ENCODE measurements at places on chromosomes 4 and X.

DNA sequence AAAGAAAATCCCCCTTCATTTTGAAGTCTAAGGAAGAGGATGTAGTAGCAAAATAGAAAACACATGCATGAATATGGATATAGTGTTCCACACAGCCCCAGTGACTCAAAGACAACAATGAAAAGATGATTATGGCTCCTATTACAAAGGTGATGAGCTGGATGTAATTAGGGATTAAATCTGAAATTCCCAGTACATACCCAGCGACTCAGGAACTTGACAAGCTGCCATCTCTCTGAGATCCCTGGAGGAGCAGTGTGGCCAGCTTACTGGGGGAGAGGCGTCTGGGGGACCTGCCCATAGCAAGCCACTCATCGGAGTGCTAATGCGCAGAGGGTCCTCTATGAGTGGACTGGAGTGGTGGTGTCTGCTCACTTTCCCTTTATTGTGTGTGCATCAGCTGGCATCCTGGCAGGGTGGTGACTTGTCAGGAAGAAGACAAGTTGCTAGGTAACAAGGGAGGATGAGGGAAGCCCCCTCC, 42.7 kb upstream of the MGST2 start:
- DNase-seq, result no peak

GRCh38 chrX:54978448-54978847, 15.5 kb downstream of the PFKFB1 start:
- no peak for DNase-seq

DNA sequence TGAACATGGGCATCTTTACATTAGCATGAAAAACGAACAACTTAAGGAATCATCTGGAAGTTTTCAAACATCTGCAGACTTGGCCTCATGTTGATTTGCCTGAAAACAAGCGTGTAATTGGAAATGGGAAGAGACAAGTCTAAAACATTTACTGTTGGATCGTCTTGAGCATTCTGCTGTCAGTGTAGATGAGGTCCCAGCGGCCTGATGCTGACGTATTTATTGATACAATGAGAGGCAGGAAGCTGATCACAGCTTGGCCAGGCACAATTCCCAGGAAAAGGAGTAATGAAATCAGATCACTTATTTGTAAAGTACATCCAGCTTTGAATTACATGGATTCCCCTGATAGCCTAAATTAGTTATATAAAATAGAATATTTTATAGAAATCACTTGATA, 210.6 kb downstream of the CLCN4 start:
- DNase-seq, result no peak

GRCh38 chrX:115573185-115573584, 12.2 kb downstream of the PLS3 start:
- DNase-seq, result no peak

DNA sequence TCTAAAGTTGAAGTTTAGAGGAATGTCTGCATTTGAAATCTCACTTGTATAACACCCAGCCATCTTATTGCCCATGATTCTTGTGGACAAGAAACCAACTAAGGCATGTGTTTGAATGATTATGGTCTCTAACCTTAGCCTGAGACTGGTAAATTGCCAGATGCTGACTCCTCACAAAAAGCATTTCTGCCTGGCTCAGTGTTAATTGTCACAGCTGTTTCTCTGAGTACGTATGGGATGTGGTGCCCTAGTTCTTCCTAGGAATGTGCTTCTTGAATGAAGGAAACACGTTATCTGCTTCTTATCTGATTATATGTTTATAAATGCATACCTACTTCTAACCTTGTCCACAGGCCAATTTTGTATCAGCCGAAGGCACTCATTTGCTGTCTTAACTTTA, 63.1 kb upstream of the NDP start:
- DNase-seq, result no peak

DNA sequence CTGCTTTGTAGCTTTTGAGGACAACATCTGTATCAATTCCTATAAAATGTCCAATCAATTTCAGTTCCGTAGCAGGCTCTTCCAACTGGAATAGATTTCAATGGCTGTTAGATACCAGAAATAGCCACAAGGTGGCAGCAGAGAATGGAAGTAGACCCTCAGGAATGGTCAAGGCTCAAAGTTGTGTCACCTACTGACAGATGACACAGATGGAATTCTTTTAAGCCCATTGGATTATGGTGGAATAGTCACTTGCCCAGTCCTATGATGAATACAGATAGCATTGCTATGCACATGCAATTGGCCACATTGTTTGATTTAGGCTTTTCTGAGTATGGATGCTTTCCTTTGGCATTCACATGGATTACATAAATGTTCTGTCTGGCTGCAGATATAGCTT, 130.4 kb upstream of the RADX start:
- DNase-seq, result no peak

DNA sequence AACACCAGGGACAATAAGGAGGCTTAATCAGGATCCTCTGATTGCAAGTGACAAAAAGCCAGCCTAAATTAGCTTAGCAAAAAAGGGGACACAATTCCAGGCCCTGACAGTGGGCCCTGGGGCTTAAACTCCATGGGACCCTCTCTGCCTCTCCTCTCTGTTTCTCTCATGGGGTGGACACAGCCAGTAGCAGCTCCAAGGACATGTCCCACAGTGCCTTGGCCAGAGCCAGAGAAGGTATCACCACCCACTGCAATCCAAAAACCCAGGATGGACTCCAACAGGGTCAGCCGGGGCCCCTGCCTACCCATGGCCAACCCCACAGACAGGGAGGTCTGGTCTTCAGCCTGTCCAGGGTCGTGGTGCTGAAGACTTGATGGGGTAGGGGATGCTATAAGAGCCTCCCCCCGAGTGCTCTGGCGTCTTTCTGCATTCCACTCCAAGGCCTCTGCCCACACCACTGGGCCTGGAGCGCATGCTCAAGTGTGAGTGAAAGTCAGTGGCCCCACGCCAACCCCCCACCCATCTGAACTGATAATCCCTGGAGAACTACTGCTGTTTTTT, 19.7 kb upstream of the PPP2R2C start:
- no peak for DNase-seq

- no peak for DNase-seq
Observed at GRCh38 chrX:140040386-140040785, 75.1 kb upstream of the CXorf66 start.

DNA sequence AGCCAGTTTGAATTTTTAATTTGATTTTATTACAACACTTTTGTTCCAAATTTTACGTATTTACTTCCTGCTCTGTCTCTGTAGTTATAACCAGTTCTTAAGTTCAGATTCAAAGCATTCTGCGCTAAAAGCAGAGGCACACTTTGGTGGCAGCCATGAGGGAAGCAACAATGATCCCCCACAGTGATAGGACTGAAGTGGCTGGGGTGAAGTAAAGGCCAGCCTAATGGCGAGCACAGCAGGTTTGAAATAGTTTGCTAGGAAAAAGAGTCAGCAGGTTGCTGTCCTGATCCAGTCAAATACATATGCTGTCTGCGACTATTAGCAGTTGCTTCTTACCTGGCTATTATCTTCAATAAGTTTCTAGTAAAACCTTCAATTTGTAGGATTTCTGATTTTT, 176.3 kb downstream of the RPA4 start:
- no peak for DNase-seq

DNA sequence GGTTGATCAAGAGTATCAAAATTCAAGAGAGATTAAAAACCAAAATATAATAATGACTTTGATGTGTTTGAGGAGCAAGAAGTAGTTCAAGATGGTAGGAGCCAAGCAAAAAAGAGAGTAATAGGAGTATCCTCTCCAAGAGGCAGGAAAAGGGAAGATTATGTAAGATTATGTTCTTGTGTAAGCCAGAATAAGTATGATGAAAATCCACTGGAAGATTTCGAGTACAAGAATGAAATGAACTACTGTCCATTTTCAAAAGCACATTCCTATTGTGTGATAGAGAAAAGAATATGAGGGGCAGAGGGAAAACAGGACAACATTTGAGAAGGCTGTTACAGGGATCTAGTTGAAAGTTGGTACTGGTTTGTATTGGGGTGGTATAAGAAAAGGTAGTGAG, 659.6 kb upstream of the INTU start:
- DNase-seq, result no peak

GRCh38 chr4:172619218-172619617, 549.4 kb upstream of the GALNT7 start:
- no peak for DNase-seq

DNA sequence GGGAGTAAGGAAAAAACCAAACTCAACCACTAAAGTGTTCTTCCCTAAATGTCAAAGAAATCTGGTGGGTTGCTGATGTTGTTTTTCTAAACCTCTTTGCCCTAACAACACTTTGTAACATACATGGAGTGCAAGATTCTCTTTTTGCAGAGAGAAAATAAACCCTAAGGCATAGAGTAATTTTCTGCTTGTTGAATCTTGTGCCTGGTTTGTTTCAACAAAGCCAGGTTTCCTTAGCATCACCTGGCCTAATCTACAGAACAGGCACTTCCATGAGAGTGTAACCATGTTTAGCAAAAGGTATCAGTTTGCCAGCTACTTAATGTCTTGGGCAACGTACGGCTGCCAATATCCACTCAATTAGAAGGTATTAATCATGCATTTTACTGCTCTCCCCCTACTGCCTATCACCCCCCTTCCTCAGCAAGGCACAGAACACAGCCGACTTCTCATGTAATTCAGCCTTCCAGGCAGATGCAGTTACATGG, 219.2 kb downstream of the MAML3 start:
- DNase-seq, result no peak

- DNase-seq, result no peak
Observed at GRCh38 chr4:8709729-8710360, 117.3 kb downstream of the CPZ start.

GRCh38 chrX:153640736-153641575, 6.0 kb upstream of the DUSP9 start:
- no peak for DNase-seq

DNA sequence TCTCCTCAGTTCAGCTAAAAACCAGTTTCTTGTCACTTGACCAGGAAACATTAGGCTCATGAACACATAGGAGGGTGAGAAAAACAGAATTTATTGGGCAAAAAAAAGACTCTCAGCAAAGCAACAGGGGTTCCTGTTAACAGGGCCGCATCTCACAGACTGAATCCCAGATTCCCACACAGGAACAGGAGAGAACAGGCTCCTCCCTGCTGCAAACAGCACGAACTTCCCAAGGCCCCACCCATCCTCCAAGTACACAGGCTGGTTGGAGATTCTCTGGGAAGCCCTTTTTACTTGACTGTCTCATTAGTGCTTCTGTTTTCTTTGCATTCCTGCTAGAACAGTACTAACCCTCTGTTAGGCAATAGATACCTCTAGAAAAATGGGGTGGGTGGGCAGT, 52.4 kb upstream of the IL21 start:
- no peak for DNase-seq

GRCh38 chr4:145840162-145840768, 98.4 kb downstream of the ZNF827 start:
- DNase-seq, result no peak

DNA sequence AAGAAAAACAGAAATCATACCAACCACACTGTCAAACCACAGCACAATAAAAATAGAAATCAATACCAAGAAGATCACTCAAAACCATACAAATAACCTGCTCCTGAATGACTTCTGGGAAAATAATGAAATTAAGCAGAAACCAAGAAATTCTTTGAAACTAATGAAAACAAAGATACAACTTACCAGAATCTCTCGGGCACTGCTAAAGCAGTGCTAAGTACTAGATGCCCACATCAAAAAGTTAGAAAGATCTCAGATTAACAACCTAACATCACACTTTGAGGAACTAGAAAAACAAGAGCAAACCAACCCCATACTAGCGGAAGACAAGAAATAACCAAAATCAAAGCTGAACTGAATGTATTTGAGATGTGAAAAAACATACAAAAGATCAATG, 33.2 kb downstream of the AWAT2 start:
- no peak for DNase-seq

DNA sequence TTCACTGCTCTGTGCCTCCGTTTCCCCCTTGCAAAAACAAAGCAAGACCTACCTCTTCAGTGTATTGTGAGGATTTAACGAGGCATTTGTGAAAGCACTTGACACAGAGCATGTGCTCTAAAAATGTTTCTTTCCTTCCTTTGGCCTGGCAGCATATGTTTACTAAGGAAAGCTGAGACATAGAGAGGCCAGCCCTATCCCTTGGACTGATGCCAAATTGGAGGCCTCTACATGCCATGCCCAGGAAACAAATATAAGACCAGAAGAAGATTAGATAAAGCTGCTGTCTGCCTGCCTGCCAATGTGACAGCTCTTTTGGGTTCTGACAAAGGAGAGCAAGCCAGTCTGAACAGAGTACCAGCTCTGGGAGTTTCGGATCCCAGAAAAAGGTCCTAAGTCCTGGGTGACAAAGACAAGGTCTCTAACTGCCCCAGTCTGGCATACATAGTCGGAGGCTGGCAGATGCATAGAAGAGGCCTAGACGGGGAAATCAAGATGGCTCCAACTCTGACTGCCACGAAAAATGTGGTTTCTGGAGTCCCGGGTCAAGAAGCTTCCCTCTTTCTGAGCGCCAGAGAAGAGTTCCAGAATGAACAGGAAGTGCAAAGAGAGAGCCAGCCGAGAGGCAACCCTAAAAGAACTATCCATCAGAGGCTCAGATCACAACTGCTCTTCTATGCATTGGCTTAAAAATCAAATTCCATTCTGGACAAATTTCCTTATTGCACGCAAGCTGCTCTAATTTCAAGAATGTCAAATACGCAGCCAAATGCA, 25.8 kb downstream of the OTUD6A start:
- DNase-seq, result no peak

- DNase-seq, result no peak
Observed at GRCh38 chr4:54228961-54229501, at the start of gene PDGFRA. PDGFRA (plus strand) TSS chr4:54229293; CDS start chr4:54258769, 29,476 bp downstream.

- no peak for DNase-seq
Observed at GRCh38 chr4:69708211-69708610, 52.2 kb downstream of the SULT1B1 start.

DNA sequence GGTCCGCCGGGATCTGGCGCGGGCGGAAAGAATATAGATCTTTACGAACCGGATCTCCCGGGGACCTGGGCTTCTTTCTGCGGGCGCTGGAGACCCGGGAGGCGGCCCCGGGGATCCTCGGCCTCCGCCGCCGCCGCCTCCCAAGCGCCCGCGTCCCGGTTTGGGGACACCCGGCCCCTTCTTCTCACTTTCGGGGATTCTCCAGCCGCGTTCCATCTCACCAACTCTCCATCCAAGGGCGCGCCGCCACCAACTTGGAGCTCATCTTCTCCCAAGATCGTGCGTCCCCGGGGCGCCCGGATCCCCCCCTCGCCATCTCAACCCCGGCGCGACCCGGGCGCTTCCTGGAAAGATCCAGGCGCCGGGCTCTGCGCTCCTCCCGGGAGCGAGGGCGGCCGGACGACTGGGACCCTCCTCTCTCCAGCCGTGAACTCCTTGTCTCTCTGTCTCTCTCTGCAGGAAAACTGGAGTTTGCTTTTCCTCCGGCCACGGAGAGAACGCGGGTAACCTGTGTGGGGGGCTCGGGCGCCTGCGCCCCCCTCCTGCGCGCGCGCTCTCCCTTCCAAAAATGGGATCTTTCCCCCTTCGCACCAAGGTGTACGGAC, 482 bp upstream of the SHOX start:
- no peak for DNase-seq

DNA sequence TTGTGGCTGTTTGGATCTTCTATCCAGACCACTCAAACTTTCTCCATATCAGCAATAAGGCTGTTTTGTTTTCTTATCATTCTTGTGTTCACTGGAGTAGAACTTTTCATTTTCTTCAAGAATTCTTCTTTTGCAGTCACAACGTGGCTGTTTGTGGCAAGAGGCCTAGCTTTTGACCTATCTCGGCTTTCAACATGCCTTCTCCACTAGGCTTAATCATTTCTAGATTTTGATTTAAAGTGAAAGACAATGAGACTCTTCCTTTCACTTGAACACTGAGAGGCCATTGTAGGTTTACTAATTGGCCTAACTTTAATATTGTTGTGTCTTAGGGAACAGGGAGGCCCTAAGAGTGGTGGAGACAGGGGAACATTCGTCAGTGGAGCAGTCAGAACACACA, 19.1 kb downstream of the FGF2 start:
- DNase-seq, result no peak

GRCh38 chr4:54099748-54100574, at the start of gene GSX2:
GSX2 (plus strand) TSS chr4:54100163; CDS start chr4:54100345, 182 bp downstream.
- no peak for DNase-seq

Data from stimulated activated CD8-positive, alpha-beta memory T cell treated with anti-CD3 and anti-CD28 coated beads, Interleukin-4, amount 100 ng/mL, for 24 hours (primary cell).